Fibroblast of skin of right quadriceps (primary cell): ENCODE measurements at places on chromosomes 6 and 20.

- DNase-seq = no peak
Measured at GRCh38 chr6:111679126-111679858, 73.6 kb upstream of the TRAF3IP2 start.

- DNase-seq = peak; percentile 14
Measured at GRCh38 chr20:49385465-49385864, 97.0 kb downstream of the KCNB1 start.

DNA sequence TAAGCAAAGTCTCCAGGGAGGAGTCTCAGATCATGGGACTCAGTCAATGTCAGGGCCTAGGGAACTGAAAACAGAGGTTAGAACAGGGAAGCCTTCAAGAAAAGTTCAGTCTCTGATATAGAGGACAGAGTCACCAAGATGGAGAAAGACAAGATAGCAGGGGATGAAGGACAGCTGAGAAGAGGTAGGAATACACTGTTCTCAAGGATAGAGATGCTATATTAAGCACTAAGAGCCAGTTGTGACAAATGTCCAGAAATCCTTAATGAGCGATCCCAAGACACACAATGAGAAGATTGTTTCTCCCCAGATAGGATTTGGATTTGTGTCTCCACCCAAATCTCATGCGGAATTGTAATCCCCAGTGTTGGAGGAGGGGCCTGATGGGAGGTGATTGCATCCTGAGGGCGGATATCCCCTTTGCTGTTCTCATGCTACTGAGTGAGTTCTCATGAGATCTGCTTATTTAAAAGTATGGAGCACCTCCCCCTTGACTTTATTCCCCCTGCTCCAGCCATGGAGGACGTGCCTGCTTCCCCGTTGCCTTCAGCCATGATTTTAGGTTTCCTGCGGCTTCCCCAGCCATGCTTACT is 168.2 kb downstream of the AKAP7 start:
- DNase-seq = no peak

DNA sequence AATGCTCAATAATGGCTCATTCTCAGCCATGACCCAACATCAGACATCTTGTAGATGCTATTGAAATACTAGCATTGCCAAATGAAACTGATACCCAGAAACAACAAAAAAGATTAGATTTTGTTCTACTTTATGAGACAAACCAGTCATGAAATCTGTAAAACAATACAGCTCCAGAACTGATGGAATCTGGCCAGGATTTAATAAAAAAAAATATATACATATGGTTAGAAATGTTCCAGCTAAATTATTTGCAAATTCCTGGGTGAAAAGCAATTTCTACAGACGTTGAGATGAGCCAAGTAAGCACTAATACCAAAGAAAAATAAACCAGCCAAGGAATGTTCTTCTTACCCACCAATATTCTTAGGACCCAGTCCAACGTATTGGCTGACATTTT is 201.3 kb downstream of the EPHA7 start:
- DNase-seq = no peak

DNA sequence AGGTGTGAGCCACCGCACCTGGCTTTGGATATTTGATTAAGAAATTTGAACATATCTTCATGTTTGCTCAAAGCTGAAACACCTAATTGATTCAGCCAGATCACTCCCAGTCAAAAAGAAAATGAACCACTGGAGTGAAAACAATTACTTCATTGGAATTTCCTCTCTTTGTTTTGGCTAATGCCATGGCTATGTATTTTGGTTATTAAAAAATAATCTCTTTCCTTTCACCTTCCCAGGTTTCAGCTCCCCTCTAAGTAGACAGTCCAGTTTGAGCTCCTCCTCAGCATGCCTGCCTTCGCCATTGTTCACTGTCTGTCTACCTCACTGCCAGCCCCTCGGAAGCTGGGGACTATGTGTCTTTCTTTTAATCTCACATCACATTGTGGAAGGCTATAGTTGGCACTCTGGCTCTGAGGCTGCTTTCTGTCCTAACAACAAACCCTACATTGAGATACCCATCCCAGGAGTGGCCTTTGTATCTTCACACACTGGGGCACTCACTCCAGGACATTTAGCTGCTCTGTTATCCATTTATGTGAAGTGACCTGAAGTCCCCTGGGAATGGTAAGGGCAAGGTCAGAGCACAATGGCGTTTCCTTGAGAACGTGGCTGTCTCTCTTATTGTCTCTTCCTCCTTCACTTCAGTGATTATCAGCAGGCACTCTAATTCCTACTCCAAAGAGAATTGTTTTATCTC is 764.0 kb upstream of the CITED2 start:
- no peak for DNase-seq

DNA sequence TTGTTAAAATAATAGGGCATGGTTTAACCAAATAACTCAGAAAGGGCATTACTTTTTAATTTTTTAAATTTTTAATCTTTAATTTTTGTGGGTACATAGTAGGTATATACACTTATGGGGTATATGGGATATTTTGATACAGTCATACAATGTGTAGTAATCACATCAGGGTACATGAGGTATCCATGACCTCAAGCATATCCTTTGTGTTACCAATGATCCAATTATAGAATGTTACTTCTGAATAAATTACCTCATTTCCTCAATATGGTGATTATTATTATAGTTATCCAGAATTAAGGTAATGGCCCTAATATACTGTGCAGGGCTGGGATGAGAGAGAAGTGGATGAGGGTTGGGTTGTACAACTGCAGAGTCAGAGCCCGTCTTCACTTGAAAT is 45.1 kb upstream of the TMEM30A start:
- no peak for DNase-seq

DNA sequence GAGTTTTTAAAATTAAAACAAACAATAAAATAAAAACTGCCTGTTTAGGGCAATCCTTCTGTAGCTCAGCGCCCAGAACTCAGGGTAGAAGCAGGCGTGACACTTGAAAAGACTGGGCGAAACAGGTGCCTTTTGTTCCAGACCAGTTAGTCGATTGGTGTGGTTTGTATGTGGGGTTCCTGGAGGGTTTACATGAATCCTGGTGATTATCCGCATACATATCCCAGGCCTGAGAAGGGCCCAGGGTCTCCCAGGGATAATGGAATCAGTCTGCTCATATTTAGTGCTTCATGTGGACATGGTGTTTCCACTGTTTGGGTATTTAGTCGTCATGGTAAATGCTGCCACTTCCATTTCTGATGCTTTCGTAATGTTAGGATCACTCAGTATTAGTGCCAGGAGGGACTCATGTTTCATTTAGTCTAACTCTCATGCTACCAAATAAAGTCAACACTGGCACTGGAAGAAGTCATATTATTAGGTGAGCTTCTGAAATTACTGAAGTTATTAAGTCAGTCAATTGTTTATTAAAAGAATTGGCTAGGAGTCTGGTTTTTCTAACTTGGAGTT is 116.5 kb downstream of the SAMD5 start:
- no peak for DNase-seq

DNA sequence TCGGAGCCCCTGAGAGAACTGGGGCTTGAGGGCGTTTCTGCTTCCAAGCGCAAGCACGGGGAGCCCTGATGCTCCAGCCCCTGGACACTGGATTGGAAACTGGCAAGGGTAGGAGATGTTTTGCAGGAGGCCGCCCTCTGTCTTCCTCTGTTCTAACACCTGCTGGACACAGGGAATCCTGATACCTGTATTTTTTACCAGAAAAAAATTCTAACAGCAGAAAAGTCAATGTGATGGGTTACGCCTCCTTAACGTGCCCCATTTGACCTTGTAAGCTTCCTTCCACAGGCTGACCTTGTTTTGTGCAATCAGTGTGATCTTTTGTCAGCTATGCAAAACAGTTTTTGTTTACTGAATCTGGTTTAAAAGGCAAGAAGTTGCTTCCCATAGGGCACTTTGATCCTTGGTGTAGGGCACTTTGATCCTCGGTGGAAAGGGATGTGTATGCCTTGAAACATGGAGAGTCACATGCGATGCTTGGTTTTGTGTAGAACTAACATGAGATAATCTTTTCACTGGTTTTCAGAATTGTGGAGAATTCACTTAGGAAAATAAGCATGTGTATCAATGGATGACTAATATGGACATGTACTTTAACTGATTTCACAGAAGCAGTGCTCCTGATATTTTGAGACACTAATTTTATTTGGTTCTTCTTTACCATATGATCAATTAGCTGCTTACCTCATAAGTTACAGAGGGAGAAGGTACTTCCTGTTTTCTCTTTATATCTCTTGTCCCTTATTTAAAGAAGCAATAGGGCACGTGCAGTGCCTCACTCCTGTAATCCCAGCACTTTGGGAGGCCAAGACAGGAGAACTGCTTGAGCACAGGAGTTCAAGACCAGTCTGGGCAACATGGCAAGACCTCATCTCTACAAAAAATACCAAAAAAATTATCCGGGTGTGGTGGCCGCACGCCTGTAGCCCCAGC is 59.9 kb upstream of the MAP3K4 start:
- no peak for DNase-seq

DNA sequence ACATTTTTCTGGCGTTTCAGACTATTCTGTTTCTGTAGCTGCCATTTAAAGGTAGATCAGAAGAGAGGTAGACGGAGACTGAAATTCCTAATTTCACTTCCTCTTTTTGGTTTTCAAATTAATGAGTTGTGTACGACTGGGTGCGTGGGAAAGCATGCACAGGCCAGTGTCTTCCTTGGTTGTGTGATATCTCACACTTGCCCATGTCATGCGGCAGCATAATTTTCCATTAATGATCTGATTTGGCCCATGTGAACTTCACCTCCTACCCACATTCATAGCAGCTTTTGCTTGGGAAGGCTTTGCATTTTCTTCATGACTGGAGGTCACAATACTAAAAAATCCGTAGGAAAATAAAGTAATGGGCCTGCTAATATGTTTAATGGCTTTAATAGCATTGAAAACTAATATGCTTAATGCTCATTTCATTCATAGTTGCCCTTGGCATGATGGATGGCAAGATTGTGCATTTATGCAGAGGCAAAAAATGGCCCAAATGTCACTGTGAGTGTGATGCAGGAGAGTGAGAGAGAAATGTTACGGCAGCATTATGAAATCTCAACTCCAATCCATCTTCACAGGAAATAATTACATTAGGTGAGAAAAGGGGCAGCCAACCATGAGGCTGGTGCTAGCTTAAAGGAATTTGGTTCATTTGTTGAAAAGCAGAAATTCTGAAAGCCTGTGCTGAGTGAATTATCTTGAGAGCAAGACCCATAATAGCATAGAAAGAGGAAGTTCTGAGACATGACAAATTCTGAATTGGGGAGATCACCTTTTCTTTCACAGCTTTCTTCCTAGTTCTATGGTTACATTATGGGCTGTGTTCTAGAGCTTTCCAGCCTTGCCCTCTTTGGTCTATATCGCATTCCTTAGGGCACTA is 69.0 kb upstream of the UST start:
- no peak for DNase-seq

DNA sequence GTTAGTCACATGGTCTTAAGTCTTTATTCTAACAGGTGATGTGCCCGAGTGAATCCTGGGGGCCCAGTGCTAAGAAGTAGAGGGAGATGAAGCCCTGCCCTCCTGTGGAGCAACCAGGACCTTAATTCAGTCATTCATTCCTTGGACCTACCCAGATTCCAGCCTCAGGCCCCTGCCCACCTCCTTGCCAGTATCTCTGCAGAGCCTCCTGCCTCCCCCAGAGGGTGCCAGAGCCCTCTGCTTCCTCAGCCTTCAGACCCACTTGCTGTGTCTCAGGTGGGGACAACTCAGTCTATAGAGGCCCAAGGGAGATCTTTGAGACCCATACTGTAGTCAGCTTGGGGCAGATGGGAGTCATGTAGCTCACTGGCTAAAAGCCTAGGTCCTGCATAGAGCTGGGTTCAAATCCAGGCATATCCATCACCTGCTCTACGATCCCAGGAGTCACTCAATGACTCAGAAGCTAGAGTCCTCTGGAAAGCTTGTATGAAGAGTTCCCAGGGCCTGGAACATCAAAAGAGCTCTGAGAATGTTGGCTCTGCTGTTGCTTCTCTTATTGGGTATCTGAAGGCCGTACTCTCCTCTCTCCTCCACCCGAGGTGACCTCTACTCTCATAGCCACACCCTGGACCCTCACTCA is 3.9 kb upstream of the SIGLEC1 start:
- peak; percentile 48 for DNase-seq

- DNase-seq = no peak
Measured at GRCh38 chr6:89566930-89567629, 71.5 kb downstream of the LYRM2 start.

DNA sequence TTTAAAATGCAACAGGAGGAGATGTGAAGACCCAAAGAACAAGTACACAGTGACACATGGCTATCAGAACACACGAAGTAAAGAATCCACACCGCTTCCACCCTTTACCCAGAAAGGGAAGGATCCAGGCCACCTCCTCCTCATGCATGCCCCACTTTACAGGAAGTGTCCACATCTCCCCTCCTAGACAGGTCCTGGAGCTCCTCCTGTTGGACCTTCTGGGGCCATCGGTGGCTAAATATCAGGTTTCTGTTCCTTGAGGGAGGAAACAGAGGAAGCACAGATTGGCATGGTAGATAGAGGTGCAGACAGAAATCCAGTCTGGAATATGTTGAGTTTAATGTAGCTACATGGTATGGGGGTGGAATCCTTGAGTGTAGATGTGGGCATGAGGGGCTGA is 10.9 kb downstream of the NINL start:
- DNase-seq = peak; percentile 34

DNA sequence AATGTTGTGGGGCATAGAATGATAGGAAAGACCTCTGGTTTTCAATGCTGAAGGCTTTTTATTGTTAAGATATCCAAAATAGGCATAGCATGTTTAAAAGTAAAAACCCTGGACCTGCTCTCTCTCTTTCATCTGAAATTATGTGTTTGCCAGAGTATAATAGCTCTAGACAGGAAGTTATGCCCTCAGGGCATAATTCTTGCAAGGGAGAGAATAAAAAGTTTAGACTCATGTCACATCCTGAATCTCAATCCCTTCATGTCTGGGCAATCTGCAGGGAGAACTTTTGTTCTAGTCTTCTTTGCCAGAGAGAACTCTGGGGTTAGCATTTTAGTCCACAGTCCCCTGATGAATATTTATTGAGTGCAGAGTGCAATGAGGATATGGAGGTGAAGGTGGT is 297.3 kb upstream of the FLRT3 start:
- DNase-seq = no peak

DNA sequence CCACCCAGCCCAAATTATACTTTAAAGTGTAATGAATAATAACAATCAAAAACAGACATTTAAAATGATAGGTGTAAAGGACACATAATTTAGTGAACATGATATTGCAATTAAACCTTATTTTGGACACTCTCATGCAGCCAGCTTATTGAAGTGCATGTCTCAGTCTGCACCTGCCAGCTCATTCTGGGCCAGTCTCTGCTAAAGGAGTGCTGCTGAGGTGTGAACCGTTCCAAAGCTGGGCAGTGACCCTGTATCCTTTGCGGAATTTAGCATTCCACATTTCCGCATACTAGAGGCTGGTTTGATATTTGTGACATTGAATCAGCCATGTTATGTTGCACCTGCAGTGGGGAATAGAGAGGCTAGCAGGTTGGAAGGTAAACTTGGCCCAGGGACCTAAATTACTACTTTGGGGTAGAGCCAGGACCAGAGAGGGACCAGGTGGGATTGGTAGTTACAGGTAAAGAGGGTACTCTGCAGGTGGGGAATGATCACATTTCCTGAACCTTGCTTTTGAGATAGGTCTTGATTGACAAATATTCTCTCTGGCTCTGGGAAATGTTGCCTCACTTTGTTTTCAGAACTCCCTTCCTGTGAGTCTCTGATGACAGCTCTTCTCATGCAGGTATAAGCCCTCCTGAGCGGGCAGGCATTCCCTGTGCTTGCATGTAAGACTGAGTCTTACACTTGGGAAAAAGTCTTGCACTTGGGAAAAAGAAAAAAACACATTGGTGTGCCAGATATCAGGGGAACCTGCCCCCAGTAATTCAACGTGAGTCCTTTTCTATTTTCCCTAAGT is 26.2 kb downstream of the TULP4 start:
- DNase-seq = no peak

GRCh38 chr6:23323897-23324296 is 754.5 kb downstream of the HDGFL1 start:
- no peak for DNase-seq

GRCh38 chr20:46268662-46269061 is 39.6 kb downstream of the CDH22 start:
- no peak for DNase-seq
